ENCODE measurements at places on chromosomes 1 and 21.

DNA sequence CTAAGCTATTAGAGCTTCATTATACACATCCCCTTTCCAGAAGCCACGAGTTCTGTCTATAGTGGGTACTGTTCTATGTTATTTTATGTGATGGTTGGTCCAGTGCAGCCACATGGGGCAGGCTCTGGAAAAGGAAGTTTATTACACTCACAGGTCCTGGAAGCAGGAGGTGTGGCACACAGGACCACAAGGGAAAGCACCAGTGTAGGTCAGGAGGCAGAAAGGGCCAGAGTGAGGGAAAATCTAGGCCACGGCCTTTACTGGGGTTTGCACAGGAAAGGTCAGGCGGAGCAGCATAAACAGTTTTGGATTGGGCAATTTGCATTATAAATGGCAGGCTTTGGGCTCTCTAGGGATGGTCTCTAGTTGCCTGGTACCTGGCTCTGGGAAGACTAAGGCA is 21.8 kb upstream of the CNIH3 start:
- no peak overlapping the region for H3K27ac ChIP-seq

GRCh38 chr1:173393659-173394000 is 83.5 kb upstream of the PRDX6 start:
- no peak for DNase-seq
- no peaks in the 10 kb centered on the region for H3K36me3 ChIP-seq
- H3K4me3 ChIP-seq: no peak overlapping the region
- no peaks in the 10 kb centered on the region for H3K4me1 ChIP-seq
- no peak overlapping the region for H3K27ac ChIP-seq

DNA sequence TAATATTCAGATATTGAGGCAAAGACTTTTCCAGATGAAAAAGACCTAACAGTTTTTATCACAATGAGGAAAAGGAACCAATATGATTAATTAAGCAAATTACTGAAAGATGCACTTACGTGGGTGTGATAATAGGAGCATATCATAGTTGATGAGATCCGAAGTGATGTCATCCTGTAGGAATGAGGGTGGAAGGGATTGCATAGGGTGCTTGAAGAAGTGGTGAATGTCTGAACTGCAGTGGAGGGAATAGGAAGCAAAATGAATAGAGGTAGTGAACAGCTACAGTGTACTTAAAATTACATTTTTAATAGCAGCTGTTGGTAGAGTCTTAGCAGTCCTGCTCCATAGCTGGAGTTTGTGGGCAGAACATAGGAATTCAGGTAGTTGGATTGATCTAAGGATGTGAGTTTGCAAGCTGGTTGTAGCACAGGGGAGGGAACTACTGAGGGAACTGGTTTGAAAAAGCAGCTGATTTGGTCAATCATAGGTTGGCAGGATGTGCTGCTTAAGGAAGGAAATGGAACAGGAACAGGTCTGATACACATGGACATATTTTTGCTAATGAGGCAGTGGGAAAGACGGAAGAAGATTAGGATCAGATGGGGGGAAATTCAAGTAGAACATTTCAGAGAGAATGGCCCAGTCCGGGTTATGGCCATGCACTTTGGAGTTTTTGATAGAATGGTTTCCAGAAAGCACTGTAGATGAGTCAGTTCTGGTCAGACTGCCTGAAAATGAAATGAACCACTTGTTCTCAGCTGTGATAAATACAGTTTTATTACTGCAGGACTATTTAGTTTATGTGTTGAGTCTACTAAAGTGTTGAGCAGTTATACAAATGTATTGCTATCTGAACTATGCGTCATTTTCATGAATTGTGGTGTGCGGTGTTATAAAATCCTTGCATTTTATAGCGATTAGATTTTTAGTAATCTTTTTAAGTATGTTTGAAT is 155.8 kb downstream of the RYR2 start:
- H3K27me3 ChIP-seq: no peaks in the 10 kb centered on the region
- H3K27ac ChIP-seq: no peak overlapping the region
- no peak overlapping the region for H3K4me3 ChIP-seq
- DNase-seq: no peak

DNA sequence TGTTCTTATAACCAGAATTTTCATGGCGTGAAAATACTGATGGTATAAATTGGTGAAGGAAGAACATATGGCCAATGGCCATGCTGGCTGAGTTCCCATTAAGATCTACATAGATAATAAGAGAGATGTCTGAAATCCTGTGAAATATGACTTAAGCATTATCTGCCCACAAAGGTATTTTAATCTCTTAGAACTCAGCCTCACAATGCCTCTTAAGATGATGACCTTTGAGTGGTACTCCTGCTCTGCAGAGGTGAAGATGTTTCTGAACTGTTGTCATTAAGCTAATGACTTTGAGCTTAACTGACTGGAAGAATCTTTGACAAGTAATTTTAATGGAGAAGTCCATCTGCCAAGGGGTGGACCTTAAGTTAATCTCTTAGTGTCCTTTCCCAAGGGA is 148.7 kb downstream of the ZNF326 start:
- no peak for DNase-seq
- no peaks in the 10 kb centered on the region for H3K27me3 ChIP-seq
- no peaks in the 10 kb centered on the region for H3K36me3 ChIP-seq
- no peak overlapping the region for H3K4me3 ChIP-seq

DNA sequence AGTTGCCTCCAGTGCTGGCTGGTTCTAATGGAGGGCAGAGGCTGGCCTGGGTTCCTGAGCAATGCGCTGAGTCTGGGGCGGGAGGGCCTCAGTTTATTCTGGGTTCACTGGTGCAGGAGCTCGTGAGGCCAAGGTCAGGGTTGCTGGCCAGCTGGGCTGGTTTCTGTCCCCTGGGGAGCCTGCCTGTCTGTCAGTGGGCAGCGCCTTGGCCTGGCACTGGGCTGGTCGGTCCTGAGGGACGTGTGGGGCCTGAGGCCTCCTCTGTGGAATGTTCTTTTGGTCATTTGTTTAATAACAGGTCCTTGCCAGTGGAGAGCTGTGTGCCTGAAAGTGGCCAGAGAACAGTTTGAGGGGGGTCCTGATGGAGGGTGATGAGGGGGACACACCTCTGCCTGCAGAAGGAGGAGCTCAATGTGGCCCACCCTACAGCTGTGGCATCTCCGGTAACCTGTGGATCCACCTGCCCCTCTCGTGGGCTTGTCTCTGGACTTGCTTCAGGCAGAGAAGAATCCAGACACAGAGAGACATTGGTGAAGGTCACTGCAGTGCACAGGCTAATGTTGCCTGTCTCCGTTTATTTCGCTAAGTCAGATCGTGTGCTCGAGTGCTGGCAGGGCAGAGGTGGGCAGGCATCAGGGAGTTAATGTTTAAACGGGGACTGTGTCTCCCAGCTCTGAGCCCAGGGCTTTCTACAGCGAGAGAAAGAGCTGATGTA is 34.6 kb downstream of the COQ8A start:
- H3K27me3 ChIP-seq: no peaks in the 10 kb centered on the region
- peaks cover 29% of the 10 kb centered on the region for H3K4me1 ChIP-seq
- no peak overlapping the region for H3K4me3 ChIP-seq
- peak overlapping the region; percentile 82 for H3K27ac ChIP-seq
- DNase-seq: peak; percentile 67

DNA sequence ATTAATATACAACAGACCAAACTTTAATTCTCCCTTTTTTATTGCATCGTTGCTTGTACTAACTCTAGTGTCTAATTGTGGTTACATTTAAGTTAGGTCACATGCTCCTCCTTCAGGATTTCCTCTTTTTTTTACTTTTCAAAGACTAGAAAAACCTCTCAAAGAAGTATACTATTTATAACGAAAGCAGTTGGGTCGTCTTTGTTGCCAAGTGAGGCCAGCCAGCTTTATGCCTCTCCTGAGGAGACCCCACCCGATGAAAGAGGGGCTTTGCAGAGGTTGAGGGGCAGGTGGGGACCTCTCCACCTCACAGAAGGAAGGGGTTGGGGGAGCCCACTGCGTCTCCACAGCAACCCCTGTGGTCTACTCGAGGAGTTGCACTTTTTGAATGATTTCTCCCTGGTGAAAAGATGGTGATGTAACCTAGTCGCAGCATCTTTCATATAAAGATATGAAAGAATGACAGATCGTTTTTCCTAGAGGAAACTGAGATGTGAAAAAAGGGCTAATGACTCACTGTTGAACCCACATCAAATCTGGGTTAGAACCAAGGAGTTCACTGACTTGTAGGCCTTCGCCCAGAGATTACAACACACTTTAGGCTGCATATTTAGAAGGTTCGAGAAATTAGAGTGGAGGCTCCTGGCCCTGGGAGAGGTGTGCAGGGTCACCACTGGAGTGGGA is 6.4 kb downstream of the TGFB2 start:
- H3K36me3 ChIP-seq: no peaks in the 10 kb centered on the region
- H3K4me3 ChIP-seq: peak overlapping the region; percentile 31
- no peak for DNase-seq
- H3K27me3 ChIP-seq: peaks cover 4% of the 10 kb centered on the region

DNA sequence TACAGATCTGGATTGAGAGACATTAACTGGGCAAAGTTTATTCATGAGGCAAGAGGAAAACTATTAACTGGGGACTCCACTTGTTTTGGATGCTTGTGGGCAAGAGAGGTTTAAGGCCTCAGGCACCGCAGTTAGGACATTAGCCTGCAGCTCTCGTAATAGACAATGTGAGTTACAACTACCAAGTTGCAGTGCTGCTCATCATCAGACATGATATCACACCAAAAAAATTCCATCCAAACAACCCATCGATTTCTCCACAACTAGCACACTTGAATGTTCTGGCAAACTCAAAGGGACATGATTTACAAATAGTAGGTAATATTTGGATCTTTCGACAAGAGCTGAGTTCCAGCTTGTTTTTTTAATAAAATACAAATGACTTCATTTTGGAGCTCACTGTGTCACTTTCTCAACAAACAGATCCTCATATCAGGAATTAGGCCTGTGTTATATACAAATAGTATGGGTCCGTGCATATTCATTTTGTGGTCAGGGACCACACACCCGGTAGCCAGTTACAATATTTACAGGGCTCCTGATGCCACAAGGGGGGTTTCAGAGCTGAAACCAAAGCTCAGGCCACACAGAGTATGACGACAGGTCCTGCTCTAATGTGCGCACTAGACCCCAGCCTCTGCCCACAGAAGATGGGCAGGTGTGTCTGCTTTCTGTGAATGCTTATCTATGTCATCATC is 128.0 kb downstream of the TGFBR3 start:
- H3K4me1 ChIP-seq: peaks cover 4% of the 10 kb centered on the region
- H3K4me3 ChIP-seq: no peak overlapping the region
- peak overlapping the region; percentile 72 for H3K27ac ChIP-seq
- H3K36me3 ChIP-seq: no peaks in the 10 kb centered on the region

GRCh38 chr21:32206631-32207405 is 72.0 kb downstream of the MIS18A start:
- DNase-seq: no peak
- no peaks in the 10 kb centered on the region for H3K36me3 ChIP-seq
- H3K4me3 ChIP-seq: no peak overlapping the region
- H3K27me3 ChIP-seq: no peaks in the 10 kb centered on the region

DNA sequence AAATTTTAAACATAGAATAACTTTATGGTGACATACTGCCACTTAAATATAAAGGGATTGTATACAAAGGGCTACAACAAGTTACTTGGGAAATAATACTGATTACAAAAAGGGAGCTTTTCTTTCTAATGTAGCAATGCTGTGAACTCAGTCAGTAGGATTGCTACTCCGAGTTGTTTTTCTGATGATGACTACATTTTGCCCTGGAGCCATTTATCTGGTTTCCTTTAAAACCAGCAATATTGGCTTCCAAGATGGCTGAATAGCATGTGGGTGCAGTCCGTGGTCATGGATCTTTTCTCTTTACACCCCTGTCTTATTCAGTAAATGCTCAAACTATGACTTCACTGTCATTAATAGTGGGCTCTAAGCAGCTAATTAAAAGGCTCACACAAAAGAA is 92.6 kb upstream of the NEK7 start:
- no peak for DNase-seq
- no peaks in the 10 kb centered on the region for H3K36me3 ChIP-seq
- H3K27me3 ChIP-seq: no peaks in the 10 kb centered on the region
- no peaks in the 10 kb centered on the region for H3K4me1 ChIP-seq
- H3K27ac ChIP-seq: no peak overlapping the region

GRCh38 chr21:45209685-45210284 is 77.9 kb downstream of the POFUT2 start:
- no peak overlapping the region for H3K4me3 ChIP-seq
- H3K36me3 ChIP-seq: peaks cover 56% of the 10 kb centered on the region
- DNase-seq: no peak
- H3K27me3 ChIP-seq: no peaks in the 10 kb centered on the region
- H3K27ac ChIP-seq: no peak overlapping the region

- DNase-seq: peak; percentile 82
- no peak overlapping the region for H3K27ac ChIP-seq
- peaks cover 59% of the 10 kb centered on the region for H3K27me3 ChIP-seq
- no peaks in the 10 kb centered on the region for H3K36me3 ChIP-seq
These were observed 543 bp upstream of the EPHB2 start for GRCh38 chr1:22709891-22710700.

- DNase-seq: peak; percentile 44
- H3K4me1 ChIP-seq: peaks cover 23% of the 10 kb centered on the region
- no peaks in the 10 kb centered on the region for H3K27me3 ChIP-seq
- no peaks in the 10 kb centered on the region for H3K36me3 ChIP-seq
- H3K4me3 ChIP-seq: no peak overlapping the region
These were observed 35.6 kb downstream of the PTPN14 start for GRCh38 chr1:214515544-214516433.

- no peak overlapping the region for H3K27ac ChIP-seq
- no peak overlapping the region for H3K4me3 ChIP-seq
- no peaks in the 10 kb centered on the region for H3K4me1 ChIP-seq
These were observed 12.7 kb upstream of the AIM2 start for GRCh38 chr1:159089184-159089791.

- DNase-seq: no peak
- H3K36me3 ChIP-seq: peaks cover 17% of the 10 kb centered on the region
- no peaks in the 10 kb centered on the region for H3K4me1 ChIP-seq
- no peak overlapping the region for H3K4me3 ChIP-seq
- no peaks in the 10 kb centered on the region for H3K27me3 ChIP-seq
These were observed 44.8 kb downstream of the SNX7 start for GRCh38 chr1:98706173-98706843.
